Peyer's patch (tissue), 4 donors: ENCODE measurements at places on chromosomes 2 and 18.

- DNase-seq = no peak
Measured at GRCh38 chr2:98804736-98805135, 73.8 kb upstream of the MGAT4A start.

GRCh38 chr2:38107738-38108410, 31.9 kb upstream of the CYP1B1 start:
- no peak for DNase-seq

DNA sequence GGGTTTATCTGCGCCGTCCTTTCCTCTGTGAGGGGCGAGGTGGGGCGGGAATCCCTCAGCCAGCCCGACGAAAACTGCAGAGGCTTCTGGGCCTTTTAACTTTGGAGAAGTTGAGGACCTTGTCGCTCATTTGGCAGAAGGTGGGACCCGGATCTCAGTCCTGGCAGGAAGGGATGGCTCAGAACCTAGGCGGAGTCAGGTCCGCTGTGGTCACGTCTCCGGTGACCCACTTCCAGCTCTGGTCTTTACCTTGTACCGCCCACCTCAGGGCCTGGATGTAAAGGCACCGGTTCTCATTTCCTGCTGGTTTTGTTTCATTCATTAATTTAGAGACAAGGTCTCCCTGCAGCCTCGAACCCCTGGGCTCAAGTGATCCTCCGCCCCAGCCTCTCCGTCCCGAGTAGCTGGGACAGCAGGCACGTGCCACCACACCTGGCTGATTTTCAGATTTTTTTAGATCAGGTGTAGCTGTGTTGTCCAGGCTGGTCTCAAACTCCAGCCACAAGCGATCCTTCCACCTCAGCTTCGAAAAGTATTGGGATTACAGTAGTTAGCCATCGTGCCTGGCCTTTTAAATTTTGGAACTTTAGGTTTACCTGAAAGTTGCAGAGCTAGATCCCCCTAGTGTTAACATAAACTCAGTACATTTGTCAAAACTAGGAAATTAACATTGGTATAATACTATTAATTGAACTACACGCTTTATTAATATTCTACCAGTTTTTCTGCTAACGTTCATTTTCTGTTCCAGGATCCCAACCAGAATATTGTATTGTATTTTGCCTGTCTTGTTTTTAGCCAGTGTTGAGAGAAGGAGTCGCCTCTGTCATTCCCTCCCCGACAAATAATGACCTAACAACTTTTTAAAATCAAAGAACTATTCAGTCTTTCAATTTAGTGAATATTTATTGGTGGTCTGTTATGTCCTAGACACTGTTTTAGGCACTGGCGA, 852 bp downstream of the POLI start:
- peak; percentile 76 for DNase-seq

- DNase-seq = peak; percentile 46
Measured at GRCh38 chr2:233082931-233083755, 23.0 kb downstream of the INPP5D start.

- DNase-seq = no peak
Measured at GRCh38 chr2:235366807-235367206, 127.0 kb upstream of the AGAP1 start.

- DNase-seq = no peak
Measured at GRCh38 chr18:77567205-77567604, 317.6 kb downstream of the GALR1 start.

- no peak for DNase-seq
Measured at GRCh38 chr2:40034198-40034597, 255.1 kb upstream of the THUMPD2 start.

DNA sequence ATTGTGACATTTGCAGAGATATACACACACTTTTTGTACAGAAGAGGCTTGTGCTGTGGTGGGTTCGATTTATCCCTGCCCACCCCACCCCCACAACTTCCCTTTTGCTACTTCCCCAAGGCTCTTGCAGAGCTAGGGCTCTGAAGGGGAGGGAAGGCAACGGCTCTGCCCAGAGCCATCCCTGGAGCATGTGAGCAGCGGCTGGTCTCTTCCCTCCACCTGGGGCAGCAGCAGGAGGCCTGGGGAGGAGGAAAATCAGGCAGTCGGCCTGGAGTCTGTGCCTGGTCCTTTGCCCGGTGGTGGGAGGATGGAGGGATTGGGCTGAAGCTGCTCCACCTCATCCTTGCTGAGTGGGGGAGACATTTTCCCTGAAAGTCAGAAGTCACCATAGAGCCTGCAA, 40.0 kb downstream of the STEAP3 start:
- DNase-seq = no peak

DNA sequence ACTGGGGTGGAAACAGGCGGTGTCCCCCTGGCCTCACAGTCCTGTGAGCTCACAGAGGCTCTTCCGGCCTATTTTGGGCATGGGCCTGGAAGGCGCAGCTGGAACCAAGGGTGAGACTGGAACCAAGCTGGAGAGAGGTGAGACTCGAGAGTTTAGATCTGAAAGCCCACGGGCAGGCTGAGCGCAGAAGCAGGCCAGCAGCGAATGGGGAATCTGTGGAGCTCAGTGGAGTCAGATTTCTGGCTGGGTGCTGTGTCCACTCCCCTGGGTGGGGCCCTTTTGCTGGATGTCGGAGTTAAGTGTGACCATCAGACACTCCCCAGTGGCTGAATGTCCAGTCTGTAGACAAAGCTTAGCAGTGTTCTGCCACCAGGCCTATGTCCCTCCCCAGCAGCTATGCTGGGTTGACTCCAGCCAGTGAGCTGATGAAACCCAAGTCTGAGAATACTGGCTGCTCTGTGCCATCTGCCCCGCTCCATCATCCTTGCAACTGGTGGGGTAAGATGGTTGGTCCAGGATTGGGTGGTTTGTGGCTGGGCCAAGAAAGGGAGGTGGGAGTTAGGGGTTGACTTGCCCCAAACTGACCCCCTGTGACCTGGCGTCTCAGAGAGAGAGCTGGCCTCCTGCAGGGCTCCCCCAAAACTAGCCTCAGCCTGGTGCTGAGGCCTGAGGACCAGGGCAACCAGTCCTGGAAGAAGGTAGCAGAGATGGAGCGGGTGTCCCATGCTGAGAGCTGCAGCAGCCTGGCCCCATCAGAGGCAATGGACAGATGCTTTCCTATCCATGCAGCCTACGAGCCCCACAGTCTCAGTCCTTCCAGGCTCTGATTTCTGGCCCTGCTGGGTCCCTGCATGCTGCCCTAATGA, 34.4 kb downstream of the CYP26B1 start:
- no peak for DNase-seq

DNA sequence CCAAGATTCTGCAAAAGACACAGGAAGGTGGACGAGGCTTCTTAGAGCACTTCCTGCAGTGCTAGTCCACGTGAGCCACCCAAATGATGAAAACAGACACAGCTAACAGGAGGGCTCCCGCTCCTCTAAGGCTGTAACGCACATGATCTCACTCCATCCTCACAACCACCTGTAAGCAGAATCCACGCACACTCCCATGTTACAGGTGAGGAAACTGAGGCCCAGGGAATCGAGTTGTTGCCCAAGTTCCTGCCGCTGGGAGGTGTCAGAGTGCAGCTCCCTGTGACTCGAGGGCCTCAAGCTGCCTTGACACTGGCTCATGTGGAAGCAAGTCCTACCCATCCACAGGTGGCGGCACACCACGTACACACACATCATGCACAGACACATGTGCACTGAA, 4.4 kb downstream of the DNMT3A start:
- no peak for DNase-seq

- DNase-seq = no peak
Measured at GRCh38 chr2:104584393-104584792, 269.5 kb upstream of the POU3F3 start.

DNA sequence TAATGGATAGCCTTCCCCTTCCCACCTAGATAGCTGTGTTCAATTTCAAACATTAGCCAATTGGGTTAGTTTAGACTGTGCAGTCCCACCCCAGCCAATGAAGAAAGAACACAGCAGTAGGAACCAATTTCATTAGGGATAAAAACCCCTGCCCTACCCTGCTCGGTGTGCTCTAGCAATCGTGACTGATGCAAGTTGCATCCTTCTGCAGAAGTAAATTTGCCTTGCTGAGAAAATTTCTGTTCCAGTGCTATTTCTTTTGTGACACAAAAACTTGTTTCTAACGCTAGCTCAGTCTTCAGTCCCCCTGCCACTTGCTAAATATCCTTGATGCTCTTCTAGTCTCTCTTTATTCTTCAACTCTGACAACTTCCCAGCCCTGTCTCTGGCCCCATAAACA, 15.2 kb upstream of the SAP130 start:
- no peak for DNase-seq

DNA sequence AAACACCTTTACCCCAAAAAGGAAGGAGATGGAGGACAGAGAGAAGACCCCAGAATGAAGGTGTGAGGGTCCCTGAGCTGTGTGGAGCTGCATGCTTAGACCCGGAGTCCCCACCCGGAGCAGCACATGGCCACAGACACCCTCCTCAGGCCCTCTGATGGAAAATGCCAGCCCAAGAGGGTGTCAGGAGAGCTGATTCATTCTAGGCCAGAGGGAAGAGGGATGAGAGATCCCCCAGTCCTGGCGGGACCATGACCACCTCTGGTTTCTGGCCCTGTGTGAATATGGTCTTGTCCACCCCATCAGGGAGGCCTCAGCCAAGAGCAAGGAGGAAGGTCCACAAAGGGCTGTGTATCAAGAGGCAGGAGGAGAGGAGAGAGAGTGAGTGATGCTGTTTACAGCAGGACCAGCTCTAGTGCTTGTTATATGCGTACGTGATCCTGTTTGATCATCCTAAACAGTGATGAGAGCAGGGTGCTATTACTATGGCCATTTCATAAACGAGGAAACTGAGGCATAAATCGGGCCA, 186.6 kb upstream of the HAAO start:
- DNase-seq = no peak

GRCh38 chr2:64922482-64923384, 66.5 kb upstream of the SLC1A4 start:
- no peak for DNase-seq

GRCh38 chr2:239095460-239096081, 247.7 kb downstream of the TWIST2 start:
- DNase-seq = no peak

DNA sequence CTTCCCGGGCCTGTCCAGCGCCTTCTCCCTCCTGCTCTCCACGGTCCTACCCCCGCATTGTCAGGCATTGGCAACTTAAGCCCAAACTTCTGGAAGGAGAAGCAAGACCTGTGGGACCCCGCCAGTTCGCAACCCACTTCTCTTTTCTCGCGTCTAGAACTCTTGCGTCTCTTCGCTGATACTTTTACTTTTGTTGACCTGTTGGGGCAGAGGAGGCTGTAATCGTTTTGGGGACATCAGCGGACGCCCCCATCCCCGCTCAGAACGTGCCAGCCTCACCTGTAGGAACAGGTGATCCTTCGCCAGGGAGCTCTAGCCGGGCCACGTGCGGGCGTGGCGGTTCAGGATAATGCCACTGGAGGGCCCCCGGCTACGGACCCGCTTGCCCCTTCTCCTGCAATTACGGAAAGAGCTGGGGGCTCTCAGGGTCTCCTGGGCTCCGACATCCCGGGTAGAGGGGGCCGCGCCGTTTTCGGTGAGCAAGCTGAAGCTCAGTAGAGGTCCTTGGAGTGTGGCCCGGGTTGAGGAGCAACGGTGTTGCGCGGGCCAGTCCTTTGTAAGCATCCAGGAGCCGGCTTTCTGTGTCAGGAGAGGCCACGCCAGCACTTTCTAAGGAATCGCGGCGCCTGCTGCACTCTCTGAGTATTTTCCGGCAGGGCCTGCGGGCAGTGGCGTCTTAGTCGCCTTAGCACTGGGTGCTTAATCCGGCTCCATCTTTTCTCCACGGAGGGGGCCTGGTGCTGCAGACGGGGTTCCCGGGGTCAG, 1.6 kb downstream of the MTCL1 start:
- peak; percentile 67 for DNase-seq

DNA sequence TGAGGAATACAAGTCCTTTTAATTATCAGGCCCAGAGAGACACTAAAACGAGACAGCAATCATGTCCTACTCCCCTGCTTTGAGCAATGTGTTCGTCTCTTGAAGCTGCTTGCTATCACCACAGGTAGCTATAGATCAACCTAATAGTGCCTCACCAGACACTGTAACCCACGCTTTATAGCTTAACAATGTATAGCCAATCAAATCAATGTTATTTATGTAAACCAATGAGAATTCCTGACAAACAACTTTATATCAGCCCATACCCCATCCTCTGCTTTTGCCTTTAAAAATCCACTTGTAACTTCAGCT, 26.1 kb downstream of the TMEM247 start:
- DNase-seq = no peak

DNA sequence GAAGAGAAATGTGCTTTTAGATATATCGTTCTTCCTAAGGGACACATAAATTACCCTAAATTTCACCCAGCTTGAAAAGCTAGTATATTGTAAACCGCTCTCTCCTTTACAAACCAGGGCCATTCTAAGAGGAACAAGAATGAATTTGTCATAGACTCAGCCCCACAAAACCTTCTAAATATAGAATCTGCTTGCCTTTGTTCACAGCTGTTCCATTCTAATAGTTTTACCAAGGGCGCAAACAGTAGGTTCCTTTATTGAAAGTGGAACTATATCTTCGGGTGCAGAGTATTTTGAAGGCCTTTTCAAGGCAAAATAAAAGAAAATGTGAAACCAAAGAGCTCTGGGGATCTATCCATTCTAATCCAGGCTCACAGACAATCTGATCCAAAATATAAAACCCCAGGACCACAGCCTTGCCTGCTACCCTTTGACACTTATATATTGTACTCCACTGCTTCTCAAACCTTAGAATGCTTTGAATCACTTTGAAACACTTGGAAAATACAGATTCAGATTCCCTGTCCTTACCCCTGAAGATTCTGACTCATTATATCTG, 316.8 kb downstream of the PAX3 start:
- DNase-seq = no peak

DNA sequence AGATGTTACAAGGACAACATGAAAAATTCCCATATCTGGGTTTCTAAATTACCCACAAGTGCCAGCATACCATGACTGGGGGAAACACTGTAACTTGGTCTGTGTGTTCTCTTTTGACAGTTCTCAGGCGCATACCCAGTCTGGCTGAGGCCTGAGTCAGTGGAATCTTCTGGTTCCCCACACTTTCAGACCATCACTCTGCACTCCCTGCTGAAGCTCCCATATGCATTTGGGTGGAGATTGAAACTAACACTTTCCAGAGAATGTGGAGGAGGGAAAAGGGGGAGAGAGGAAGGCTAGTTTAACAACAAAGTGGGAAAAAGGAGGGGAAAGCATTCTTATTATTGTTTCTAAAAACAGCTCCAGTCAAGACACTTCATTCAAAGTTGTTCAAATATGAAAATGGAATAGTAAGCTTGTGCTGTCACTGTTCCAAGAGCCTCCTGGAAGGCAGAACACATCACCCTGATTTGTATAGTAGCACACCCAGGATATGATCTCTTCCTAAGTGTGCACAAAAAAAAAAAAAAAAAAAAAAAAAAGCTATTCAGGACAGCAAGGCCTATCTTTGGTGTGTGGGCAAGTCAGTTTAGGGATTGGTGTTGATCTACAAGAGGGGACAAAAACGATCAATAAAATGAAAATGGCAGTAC, 48.1 kb upstream of the CTIF start:
- no peak for DNase-seq

GRCh38 chr2:240615820-240616547, 9.3 kb upstream of the GPR35 start:
- DNase-seq = peak; percentile 45

- DNase-seq = no peak
Measured at GRCh38 chr2:28749526-28749925, 2.1 kb upstream of the PPP1CB start.
